Testis (tissue), 5 donors: ENCODE measurements at places on chromosomes 7 and 10. TPM values are rescaled to one million over a fixed set of nuclear protein-coding genes. Genes with fewer than 3 reads are reported as not detected.
A peak's percentile ranks its signal among the peaks of the same experiment; 100 is the strongest.

METTL27 gene
- 3.5 TPM for total RNA-seq

RBM20 gene
- total RNA-seq: 3.1 TPM

EGFR gene
- 18.2 TPM for total RNA-seq

LRRC18 gene
- 7.8 TPM for total RNA-seq

KAZALD1 gene
- total RNA-seq: 11.0 TPM

AGMO gene
- total RNA-seq: 52.8 TPM

DNA sequence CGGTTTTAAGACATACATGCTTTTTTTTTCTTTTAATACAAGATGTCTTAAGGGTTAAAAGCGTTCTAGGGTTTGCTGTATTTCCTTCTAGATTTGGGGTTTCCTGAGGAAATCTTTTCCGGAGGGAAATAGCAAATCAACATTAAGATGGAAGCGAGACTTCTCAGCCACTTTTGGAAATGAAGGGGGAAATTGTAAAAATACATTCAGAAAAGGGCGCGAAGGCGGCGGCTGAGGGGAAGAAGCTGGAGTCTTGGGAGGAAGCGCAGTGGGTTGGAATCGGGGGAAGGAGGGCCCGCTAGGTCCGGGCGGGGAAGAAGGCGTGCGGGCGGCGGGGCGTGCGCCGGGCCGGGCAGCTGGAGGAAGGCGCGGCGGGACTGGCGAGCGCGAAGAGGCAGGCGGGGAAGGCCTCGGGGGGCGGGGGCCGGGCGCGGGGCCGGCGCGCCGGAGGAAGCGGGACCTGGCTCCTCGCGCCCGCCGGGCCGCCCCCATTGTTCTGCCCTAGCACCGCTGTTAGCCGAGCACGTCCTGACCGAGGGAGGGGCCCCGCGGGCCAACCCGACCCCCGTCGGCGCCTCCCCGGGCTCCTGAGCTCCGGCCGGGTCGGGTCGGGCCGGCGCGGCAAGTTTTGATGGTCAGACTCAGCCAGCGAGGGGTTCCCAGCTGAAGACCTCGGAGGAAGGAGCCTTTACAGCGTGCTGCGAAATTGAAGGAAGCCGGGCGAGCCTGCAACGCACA is 1.5 kb upstream of the SKIDA1 start:
- H3K27ac ChIP-seq: peak overlapping the region; percentile 100
- peak overlapping the region; percentile 76 for H3K4me3 ChIP-seq
- H3K4me1 ChIP-seq: peaks cover 16% of the 10 kb centered on the region
- no peaks in the 10 kb centered on the region for H3K27me3 ChIP-seq

DNA sequence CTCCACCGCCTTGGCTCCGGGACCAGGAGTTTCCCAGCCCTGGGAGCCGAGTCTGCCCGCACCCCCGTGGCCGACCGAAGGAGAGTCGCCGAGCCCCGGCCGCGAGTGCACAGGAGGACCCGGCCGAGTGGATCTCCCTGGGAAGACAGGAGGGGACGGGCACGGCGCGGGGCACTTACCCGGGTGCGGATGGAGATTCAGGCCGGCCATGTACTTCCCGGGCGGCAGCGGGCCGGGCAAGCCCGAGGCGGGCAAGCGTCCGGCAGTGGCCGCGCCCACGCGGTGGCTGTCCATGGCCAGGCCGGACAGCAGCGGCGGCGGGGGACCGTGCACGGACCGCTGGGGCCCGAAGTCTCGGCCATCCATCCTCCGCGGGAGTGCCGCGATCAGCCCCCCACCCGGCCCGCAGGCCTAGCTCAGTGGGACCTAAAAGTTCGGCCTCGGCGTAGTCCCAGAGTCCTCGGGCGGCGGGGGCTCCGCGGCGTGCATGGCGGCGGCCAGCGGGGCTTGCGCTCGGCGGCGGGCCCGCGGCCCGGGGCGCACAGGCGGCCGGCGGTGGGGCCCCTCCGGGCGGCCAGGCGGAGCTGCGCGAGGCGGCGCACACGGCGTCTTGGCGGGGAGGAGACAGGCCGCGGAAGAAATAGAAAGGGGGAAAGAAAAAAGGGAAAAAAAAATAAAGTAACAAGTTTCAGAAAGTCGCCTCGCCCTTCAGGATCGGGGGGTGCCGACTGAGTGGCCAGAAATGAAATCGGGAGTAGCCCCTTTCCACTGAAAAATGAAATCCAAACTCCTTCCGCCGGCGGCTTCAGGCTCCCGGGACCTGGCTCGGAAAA is 2.5 kb downstream of the TNRC18 start:
- H3K4me1 ChIP-seq: peaks cover 20% of the 10 kb centered on the region
- H3K36me3 ChIP-seq: no peaks in the 10 kb centered on the region
- DNase-seq: no peak

GRCh38 chr10:71549766-71550533 is 153.2 kb downstream of the CDH23 start:
- peaks cover 4% of the 10 kb centered on the region for H3K4me1 ChIP-seq
- no peak overlapping the region for H3K4me3 ChIP-seq
- no peaks in the 10 kb centered on the region for H3K27me3 ChIP-seq
- DNase-seq: no peak
- no peak overlapping the region for H3K27ac ChIP-seq
- no peaks in the 10 kb centered on the region for H3K36me3 ChIP-seq

DNA sequence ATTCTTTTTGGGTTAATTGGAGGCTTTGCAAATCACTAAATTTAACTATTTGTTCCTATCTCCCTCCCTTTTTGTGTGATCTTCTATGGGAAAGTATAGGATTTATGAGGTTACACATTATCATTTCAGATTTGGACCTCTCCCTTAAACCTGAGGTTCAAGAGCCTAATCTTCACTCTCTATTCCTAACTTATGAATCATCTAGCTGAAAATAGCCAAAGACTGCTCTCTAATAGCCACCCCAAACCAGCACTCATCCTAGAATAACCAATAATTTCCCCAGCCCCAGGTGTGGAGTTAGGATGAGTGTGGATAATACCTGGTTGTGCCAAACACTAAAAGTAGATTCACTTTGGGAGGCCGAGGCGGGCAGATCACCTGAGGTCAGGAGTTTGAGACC is 499.2 kb downstream of the GFRA1 start:
- no peak for DNase-seq
- no peaks in the 10 kb centered on the region for H3K27me3 ChIP-seq
- no peaks in the 10 kb centered on the region for H3K36me3 ChIP-seq
- no peak overlapping the region for H3K4me3 ChIP-seq

GRCh38 chr7:112283382-112283910 is 77.0 kb downstream of the ZNF277 start:
- H3K4me3 ChIP-seq: no peak overlapping the region
- DNase-seq: no peak
- H3K27ac ChIP-seq: no peak overlapping the region
- no peaks in the 10 kb centered on the region for H3K27me3 ChIP-seq
- no peaks in the 10 kb centered on the region for H3K4me1 ChIP-seq

DNA sequence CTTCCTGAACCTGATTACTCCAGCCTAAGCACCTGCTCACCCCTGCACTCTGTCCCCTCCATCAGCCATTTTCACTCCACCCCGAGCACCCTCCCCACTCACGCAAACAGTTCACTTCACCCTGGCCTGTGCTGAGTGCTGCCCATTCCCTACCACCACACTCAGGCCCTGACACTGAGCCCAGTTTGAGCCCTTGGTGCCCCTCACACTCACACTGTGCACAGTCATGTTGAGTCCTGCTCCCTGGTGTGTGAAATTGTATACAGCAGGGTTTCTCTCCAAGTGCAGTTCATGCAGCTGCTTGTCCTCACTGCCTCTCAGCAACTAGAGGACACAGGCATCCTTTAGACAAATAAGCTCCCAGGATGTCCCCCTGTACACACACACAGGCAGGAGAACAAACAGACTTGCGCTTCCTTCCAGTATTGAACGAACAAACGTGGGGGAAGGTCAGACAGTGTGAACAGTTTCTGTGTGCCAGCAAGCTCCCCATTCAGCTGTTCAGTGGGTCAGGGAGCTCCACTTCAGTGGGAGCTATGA is 6.8 kb downstream of the MYO1G start:
- H3K36me3 ChIP-seq: no peaks in the 10 kb centered on the region
- no peaks in the 10 kb centered on the region for H3K27me3 ChIP-seq
- no peak overlapping the region for H3K4me3 ChIP-seq
- H3K4me1 ChIP-seq: no peaks in the 10 kb centered on the region

DNA sequence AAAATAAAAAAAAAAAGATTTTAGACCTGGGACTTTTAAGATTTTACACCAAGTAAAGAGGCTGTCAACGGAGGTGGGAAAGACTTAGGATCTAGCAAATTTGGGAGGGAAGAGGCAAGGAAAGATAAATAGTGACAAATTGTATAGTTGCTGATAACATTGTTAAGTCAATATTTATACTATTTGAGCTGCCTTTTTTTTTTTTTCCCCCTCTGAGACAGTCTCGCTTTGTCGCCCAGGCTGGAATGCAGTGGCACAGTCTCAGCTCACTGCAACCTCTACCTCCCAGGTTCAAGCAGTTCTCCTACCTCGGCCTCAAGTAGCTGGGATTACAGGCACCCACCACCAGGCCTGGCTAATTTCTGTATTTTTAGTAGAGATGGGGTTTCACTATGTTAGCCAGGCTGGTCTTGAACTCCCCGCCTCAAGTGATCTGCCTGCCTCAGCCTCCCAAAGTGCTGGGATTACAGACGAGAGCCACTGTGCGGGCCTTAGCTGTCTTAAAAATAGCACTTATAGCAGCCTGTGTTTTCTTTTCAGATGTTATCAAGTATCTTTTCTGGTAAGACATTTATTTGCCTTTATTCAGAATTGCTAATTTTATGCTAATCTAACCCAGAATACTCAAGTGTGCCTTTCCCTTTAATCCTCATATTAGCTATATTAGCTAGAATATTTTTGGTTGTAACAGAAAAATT is 94.5 kb downstream of the MMRN2 start:
- H3K4me3 ChIP-seq: no peak overlapping the region
- H3K4me1 ChIP-seq: peaks cover 23% of the 10 kb centered on the region
- no peak for DNase-seq
- H3K36me3 ChIP-seq: no peaks in the 10 kb centered on the region

- no peaks in the 10 kb centered on the region for H3K4me1 ChIP-seq
- no peak for DNase-seq
- H3K4me3 ChIP-seq: no peak overlapping the region
- H3K27ac ChIP-seq: no peak overlapping the region
Measured at GRCh38 chr7:95503271-95504131, 17.8 kb downstream of the ASB4 start.

DNA sequence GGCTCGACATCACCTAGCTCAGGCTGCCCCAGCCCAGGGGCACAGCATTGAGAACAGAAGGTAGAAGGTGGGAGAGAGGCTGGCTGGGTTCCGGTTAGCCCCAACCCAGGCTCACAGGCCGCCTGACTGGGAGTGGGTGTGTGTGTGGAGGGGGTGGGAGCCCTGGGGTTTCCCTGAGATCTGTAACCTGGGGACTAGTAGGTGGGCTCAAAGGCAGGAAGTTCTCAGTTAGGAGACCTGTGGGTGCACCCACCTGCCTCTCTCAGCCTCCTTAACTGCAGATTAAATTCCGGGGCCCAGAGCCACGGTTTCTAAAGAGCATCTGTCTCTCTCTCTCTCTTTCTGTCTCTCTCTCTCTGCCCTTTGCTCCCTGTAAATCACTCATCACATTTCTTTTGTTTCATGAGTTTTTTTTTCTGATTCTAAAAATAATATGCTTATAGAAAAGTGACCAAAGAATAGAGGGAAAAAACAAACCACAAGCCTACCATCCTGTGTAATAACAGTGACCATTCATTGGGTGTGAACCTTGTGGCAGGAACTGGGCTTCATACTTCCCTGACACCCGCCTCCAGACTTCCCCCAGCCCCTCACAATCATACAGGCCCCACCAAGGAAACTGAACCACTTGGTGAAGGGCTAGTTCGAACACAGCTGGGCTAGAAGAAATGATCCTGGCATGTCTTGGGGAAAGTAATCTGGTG is 83.4 kb upstream of the SMNDC1 start:
- no peak overlapping the region for H3K4me3 ChIP-seq
- no peak for DNase-seq
- no peaks in the 10 kb centered on the region for H3K36me3 ChIP-seq
- peaks cover 9% of the 10 kb centered on the region for H3K4me1 ChIP-seq

GRCh38 chr10:119289227-119289920 is 82.0 kb downstream of the GRK5 start:
- no peaks in the 10 kb centered on the region for H3K36me3 ChIP-seq
- peak overlapping the region; percentile 70 for H3K27ac ChIP-seq
- no peaks in the 10 kb centered on the region for H3K27me3 ChIP-seq
- DNase-seq: peak; percentile 29

GRCh38 chr10:44386546-44387052 is 1.7 kb upstream of the CXCL12 start:
- peak; percentile 71 for DNase-seq
- H3K4me3 ChIP-seq: no peak overlapping the region
- H3K27me3 ChIP-seq: no peaks in the 10 kb centered on the region

DNA sequence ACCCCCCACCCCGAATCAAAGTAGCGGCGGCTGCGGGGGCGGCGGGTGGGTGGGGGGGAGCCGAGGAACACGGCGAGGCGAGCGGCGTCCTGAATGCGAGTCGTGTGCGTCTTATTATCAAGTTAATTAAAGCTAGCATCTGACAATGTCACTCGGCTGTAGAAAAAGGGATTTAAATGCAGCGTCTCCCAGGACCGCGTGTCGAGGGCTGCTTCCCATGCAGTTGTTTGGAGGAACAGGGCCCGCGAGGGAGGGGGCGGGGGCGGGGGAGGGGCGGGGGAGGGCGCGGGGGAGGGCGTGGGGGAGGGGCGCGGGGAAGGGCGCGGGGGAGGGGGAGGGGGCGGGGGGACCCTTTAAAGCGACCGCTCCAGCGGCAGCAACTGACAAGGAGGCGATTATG is 2.7 kb upstream of the UNCX start:
- no peaks in the 10 kb centered on the region for H3K36me3 ChIP-seq
- DNase-seq: no peak
- no peak overlapping the region for H3K4me3 ChIP-seq
- H3K4me1 ChIP-seq: no peaks in the 10 kb centered on the region
- H3K27me3 ChIP-seq: no peaks in the 10 kb centered on the region

GRCh38 chr10:132592790-132593383 is 55.3 kb downstream of the INPP5A start:
- no peaks in the 10 kb centered on the region for H3K27me3 ChIP-seq
- no peak overlapping the region for H3K27ac ChIP-seq
- H3K4me1 ChIP-seq: peaks cover 20% of the 10 kb centered on the region
- no peak overlapping the region for H3K4me3 ChIP-seq
